NCI-H1092 (cell line): ENCODE measurements at places on chromosomes 12 and 14.

GRCh38 chr14:39267608-39268005 is 33.9 kb downstream of the MIA2 start:
- peak; percentile 42 for DNase-seq

- DNase-seq: no peak
These were observed 34.2 kb downstream of the PTGER2 start for GRCh38 chr14:52348279-52348678.

GRCh38 chr12:83896416-83896815 is 1016.2 kb downstream of the SLC6A15 start:
- DNase-seq: no peak

DNA sequence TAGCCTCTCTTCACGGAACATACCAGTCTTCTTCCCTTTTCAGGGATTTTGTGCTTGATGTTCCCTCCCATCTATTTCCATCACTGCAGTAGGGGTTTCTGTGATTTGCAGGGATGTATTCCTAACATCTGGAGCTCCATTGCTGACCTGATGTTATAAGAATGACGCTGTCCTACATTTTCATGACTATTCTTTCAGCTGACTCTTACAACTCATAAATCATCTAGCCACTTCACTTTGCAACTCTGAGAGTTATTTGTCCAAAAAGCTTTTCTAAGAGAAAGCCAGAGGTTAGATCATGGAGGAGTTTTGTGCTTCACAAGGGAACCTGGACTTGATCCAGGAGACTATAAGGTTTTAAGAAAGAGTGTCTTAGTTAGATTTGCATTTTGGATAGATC is 116.6 kb upstream of the FAR2 start:
- no peak for DNase-seq

- DNase-seq: peak; percentile 11
These were observed 2.1 kb upstream of the CCT2 start for GRCh38 chr12:69583203-69583602.

DNA sequence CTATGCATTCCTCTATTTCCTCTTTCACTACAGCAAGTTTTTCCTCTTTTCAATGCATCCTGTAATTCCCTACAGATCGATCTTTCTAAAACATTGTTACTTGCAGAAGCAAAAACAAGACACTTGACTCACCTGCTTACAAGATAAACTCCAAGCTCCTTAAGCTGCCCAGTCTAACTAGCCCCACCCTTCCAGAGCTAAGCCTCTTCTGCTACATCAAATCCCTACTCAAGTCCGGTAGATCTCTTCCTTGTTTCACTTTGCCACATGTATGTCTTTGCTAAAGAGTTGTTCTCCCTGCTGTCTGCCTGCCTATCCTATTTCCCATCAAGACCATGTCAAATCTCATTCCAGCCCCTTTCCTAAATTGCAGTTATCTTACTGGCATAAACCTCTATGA is 724.8 kb downstream of the C12orf50 start:
- no peak for DNase-seq

DNA sequence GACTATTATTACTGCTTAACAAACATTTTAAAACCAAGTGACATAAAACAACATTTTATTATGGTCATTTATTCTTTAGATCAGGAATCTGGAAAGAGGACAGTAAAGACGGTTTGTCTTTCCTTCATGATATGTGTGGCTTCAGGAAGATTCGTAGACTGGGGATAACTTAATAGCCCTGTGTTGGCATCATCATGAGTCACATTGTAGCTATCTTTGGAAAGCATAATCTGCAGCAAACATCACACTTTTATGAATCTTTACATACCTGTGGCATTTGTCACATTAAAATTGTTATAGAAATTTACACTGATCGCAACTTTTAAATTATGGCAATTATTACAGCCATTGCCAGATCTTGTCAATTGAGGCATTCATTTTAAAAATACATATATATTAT is 397.1 kb downstream of the NOVA1 start:
- no peak for DNase-seq

GRCh38 chr14:24425704-24426103 is 3.8 kb downstream of the CBLN3 start:
- no peak for DNase-seq

DNA sequence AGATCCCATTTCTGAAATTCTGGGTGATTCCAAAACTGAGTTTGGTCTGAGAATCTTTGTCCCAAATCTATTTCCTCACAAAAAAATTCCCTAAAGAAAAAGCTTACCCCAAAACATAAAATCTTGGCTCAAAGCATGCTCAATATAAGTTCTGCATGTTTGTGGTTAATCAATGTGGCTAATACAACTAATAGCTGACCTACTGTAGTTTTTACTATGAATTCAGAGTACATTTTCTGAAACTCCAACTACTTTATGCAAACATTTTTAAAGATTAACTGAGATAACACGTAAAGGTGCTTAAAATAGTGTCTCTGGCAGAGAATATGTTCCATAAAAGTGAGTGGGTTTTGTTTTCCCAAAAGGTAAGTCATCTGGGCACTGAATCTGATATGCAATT is 133.1 kb downstream of the MED13L start:
- no peak for DNase-seq

- DNase-seq: no peak
These were observed 25.0 kb upstream of the SRP54 start for GRCh38 chr14:34957771-34958286.

GRCh38 chr12:122886851-122887818 is 8.8 kb downstream of the VPS37B start:
- no peak for DNase-seq

- no peak for DNase-seq
These were observed 3.9 kb upstream of the PPP1R1A start for GRCh38 chr12:54592316-54592715.

- no peak for DNase-seq
These were observed 143.9 kb upstream of the NOVA1 start for GRCh38 chr14:26741711-26742212.

DNA sequence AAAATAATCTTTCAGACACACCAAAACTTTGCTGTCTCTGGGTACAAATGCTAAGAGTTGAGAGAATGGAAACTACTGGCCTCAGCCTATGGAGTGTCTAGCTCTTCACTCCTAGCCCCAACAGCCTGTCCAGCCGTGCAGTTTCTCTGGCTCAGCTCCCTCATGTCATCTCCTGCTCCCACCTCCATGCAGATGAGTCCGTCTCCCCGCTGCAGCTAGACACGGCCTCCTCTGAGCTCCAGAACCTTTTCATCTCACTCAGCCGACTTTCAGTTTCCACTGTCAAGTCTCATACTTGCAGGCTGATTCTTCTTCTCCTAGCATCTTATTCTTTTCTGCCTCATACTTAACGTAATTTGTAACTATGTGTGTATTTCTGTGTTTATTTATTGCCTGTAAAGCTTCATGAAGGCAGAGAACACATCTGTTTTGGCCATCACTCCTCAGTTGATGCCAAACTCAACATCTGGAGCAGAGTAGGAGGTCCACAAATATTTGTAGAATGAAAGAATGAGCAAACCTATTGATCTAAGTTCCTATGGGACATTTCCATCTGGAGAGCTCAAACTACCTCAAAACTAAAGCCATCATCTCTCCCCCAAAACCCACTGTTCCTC is 139.8 kb upstream of the PWP1 start:
- DNase-seq: no peak

GRCh38 chr12:72498354-72498753 is 226.2 kb downstream of the TRHDE start:
- no peak for DNase-seq

DNA sequence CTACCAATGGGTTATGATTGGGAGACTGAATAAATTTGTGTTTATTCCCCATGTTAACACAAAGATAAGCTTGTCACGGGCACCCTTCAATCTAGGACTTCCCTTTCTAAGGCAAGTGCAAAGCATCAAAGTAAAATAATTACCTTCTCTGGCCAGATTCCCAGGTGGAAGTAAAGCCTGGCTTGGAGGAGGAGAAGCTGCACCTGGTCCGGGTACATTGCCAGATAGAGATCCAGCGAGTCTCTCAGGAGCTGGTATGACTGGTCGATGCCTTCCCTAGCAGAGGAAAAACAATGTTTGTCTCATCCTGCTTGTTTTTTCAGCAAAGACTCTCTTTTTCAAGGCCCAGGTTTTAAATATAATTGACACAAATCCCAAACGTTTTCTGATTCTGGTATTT is 24.9 kb downstream of the FBXO21 start:
- peak; percentile 27 for DNase-seq

DNA sequence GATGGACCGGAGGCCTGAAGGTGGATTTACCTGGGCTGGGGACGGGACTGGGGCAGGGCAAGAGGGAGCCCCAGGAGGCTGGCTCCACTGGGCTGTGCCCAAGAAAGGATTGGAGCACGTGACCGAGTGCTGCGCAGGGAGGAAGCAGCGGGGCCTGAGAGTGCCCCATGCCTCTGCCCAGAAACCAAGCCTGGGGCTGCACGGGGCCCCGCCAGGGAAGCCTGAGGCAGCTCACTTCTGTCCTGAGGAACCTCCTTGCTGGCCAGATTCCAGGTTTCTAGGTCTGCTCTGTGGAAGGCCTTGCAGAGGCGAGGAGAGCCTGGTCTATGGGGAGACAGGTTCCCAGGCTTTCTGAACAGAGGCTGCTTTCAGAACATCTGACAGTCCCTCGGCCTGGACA is 10.4 kb downstream of the NGB start:
- no peak for DNase-seq

DNA sequence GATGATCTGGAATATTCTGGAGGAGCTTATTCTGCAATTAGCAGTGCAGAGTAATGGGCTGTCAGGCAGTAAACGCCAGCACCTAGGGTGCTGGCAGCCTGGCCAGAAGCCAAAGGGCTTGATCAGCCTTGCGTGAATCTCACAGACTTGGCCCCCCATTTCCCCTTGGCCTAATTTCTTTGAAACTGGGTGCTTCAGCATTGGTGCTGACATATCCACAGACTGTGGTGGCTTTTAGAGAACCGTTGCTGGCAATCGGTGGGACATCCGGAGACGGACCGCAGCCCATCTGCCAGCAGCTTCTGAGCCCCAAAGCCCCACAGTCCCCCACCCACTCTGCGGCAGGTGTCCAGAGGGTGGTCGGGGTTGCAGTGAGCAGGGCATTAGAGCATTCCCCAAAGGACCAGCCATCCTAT is 157.1 kb downstream of the CALM1 start:
- peak; percentile 24 for DNase-seq

DNA sequence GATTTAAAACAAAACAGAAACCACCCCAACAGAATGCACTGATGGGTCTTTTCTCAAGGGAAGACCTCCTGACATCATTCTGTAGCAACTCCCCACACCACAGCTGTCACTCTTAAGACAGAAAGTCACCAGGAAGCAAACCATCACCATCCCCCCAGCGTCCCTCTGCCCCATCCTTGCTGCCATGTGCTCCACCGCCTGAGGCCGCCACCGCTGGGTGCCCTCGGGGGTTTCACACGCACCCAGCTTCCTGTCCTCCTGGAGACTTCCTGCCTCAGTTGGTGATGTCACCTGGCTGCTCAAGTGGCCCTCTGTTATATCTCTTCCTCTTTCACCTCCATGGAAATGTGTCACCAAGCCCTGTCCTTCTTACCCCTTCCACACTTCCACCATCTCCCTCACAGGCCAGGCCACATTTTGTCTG is 71.4 kb upstream of the GPR68 start:
- DNase-seq: no peak
